Stimulated activated CD8-positive, alpha-beta memory T cell treated with anti-CD3 and anti-CD28 coated beads, Interleukin-4, amount 100 ng/mL, for 1 hour (primary cell): ENCODE measurements at places on chromosomes 5 and 9.

DNA sequence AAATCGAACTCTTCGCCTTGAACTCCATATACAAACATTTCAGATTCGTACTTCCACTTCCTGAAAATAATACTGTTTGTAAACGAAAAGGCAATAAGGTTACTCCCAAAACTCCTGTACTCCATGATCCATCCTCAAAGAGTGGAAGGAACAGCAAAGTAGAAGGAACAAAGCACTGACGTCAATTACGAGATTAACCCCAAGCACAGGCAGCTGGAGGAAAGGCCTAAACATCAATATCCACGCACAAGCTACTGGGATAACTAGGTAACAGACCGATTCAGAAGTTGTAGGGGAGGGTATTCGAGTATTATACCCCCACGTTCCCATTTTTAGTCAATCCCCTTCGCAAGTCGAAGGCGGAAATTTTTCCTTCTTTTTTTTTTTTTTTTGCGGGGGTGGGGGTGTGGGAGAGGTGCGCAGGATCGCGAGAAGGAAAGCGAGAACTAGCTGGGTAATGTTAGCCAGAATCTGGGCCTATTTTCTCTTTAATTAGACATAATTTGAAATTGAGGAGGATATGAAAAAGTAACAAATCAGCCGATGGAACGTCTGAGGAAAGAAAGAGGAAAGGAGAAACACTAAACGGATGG, 909 bp downstream of the AFF4 start:
- no peak for DNase-seq

- no peak for DNase-seq
Measured at GRCh38 chr9:92001244-92001643, 51.2 kb upstream of the ROR2 start.

- DNase-seq, result no peak
Measured at GRCh38 chr9:95552814-95553546, 36.2 kb upstream of the PTCH1 start.

DNA sequence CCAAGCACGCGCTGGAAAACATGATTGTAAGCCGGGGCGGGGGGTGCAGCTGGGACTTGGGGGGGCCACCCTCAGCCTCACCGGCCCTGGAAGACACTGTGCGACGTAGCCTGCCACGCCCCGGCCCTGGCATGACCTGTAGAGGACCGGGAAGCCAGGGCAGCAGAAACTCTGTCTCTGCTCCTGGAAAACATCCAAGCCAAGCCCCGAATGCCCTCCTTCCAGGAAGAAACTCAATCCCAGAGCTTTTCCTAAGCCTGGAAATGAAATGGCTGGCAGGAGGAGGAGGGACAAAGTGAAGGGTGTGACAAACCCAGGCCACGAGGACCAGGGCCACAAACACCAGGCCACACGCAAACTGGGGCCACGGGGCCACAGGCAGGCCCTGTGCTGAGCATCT, 55.4 kb downstream of the KCNT1 start:
- DNase-seq, result no peak

- no peak for DNase-seq
Measured at GRCh38 chr5:28734396-28734795, 1696.0 kb upstream of the CDH9 start.

GRCh38 chr9:93001031-93001430, 53.7 kb downstream of the FGD3 start:
- no peak for DNase-seq

- DNase-seq, result no peak
Measured at GRCh38 chr9:122197882-122198281, 30.9 kb downstream of the LHX6 start.

- DNase-seq, result no peak
Measured at GRCh38 chr9:80061940-80062339, 490.2 kb downstream of the TLE4 start.

DNA sequence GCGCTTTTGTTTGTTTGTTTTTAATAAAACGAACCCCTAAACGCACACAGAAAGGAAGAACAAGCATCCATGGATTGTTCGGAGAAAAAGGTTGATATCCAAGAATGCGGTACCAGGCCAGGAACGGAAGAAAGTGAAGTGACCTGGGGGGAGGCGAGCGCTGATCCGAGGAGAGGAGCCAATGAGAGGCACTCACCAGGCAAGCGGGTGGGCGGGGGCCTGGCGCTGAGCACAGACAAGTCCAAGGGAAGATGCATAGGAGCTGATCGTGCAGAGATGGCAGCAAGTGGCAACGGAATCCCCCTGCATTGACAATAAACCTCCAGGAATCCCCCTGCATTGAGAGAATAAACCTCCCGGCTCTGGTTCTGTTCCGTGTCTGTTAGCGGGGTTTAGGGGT, 8.4 kb downstream of the OBP2B start:
- DNase-seq, result no peak

GRCh38 chr5:79694652-79695051, 5.0 kb downstream of the CMYA5 start:
- DNase-seq, result no peak

DNA sequence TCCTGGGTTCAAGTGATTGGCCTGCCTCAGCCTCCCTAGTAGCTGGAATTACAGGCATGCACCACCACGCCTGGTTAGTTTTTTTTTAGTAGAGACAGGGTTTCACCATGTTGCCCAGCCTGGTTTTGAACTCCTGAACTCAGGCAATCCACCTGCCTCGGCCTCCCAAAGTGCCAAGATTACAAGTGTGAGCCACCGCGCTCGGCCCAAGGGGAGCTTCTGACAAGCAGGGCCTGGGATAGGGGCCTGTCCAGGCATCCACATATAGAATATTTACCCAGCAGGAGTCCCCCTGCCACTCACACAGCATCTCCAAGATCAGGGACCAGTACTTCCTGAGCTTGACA, 10.1 kb downstream of the IRF1 start:
- no peak for DNase-seq

DNA sequence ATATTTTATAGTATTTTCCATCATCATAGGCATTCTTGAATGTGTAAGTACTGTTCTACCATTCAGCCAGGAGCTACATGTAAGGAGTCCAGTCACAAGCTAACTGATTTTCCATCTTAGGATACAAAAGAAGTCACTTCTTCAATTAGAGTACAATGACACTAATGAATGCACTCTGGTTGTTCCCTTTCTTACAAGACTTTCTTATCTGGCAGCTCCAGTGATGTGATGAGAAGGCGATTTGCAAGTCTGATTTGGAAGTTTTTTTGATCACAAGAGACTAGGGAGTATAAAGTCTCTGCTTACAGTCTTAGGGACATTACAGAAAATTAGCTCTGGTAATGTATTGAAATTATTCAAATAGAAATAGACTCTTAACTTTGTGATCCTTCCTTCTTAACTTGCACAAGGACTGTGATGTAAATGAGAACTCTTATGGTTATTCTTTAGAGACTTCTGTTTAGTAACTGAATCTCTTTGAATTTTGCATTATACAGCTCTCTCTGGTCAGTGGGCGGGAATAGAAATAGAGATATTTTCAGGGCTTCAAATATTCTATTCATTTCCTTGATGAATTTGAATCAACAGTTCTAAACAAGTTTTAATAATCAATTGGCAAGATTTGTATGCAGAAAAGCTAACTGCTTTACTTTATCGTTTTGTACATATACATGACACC, 130.4 kb upstream of the CDH6 start:
- DNase-seq, result no peak

- DNase-seq, result no peak
Measured at GRCh38 chr9:72362118-72362531, 2.9 kb downstream of the ZFAND5 start.

DNA sequence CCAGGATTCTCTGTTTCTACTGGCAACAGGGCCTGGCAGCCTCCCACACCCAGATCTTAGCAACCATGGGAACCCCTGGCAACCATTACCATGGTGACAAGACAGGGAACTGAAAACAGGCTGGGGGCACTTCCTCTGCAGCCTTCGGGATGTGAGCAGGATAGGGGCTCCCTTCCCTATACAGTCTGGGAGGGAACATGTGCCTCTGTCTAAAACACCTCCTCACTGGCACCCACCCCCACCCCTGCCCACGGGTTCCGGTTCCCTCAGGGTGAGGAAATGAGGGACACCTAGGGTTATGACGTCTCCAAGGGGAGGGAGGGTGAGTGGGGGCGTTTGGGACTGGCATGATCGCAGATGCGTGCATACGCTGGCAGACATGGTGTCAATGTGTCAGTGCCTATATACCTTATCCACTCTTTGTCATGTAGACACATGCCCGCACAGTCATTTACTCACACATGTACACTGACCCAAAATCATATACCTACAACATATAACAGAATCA, 3.0 kb upstream of the DNAJB5 start:
- no peak for DNase-seq

DNA sequence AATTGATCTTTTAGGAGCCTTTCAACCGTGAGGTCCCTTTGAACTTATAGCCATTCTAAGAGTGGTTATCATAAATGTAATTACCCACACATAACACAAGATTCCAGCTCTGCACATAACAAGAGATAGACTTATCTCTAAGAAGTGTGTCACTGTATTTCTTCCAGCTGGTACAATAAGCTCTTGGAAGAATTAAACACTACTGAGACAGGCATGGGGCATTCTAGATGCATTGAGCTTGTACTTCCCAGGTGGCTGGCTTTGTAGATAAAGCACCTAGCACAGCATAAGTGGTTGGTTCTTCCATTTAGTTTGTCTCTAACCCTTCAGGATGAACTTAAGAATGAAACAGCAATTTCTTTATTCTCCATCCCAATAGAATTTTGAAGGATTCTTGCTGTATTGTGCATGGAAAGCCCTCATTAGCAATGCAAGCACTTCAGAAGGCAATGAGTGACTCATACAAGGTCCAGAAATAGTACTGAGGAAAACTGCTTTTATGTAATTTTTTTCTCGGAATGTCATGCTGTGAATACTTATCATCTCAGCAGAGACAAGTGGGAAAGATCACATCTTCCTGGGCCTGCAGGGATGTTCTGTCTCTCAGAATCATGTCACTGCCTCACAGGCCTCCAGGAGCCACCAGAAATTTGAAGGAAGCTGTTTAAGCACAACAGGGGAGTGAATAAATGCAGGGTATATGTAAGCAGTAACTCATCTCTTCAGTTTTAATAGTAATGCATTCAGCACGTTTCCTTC, 91.1 kb upstream of the CD180 start:
- DNase-seq, result no peak

DNA sequence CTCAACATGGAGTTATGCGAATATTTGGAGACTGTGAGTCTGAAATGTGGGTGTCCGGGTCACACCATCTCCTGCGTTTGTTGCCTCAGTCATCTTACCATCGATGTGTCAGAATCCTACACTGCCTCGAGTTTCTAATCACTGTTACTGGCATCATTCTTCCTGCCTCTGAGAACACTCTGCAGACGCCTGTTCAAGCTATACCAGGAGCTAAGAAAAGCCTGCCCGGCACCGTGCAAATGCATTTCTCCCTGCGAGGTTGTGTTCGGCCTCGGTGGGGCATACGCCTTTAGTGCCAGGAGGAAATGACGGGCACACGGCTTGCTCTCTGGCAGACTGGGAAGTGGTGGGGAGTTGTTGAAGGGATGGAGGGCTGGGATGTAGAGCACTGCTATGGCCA, 31.2 kb upstream of the SLC25A51 start:
- no peak for DNase-seq

DNA sequence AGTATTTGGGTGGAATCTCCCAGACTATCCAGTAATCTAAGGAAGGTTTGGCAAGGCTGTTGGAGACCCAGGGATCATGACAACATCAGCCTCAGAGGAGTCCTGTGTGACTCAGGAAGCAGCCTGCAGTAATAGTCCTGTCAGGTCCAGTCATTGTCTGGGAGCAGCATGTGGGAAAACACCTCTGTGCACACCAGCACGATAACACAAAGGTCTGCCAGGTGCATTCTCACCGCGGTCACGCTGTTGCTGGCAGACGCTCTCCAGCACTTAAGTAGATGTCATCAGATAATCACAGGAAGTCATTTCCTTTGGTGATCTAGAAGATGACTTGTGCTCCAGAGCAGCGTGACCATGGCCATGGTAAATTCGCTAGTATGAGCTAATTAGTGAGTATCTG, 99.2 kb upstream of the IQGAP2 start:
- DNase-seq, result no peak

DNA sequence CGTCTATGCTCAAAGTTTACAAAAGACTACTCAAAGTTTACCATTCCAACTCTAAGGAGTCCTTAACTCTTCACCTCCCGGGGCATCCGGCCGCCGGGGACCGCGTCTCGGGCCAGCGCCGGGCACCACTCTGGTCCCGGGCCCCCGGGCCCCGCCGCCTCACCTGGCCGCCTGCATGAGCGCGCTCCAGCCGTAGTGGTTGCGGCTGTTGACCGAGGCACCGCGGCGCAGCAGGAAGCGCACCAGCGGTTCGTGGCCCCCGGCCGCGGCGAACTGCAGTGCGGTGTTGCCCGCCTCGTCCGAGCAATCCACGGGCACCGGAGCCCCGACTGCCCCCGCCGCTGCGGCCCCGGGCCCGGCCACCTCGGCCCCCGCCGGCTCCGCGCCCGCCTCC, 388 bp downstream of the ANKS6 start:
- DNase-seq, result no peak

- DNase-seq, result no peak
Measured at GRCh38 chr9:115998666-115999065, 154.9 kb upstream of the PAPPA start.

- no peak for DNase-seq
Measured at GRCh38 chr5:6399980-6400910, 21.9 kb upstream of the MED10 start.

- DNase-seq, result no peak
Measured at GRCh38 chr9:8832955-8833354, 1033.4 kb upstream of the DMAC1 start.

DNA sequence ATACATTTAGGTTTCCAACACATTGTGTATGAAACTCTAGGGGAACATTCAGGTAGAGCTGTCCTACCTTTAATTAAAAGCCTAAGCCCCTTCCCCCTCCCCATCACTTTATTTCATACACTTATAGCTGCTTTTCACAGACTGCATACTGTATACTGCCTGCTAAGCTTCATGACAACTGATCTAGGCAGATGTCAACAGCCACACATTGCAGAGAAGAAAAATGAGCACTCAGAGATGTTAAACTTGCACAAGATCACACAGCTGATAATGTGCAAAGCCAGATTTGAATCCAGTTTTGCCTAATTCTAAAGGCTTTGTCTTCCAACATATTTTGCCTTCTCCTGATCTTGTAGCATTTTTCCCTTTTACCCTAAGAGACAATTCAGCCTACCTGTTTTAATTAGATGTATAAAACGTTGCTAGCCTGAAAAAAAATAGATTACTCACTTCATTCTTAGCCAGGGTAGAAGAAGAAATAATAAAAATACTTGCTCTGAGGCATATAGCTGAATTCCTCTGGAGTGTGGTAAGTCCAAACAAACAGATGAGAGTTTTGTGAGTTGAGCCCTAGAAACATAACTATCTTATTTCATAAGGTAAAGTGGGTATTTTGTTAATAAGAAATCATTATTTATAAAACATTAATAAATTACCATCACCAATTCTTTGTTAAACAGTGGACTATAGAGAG, 56.9 kb upstream of the CAST start:
- no peak for DNase-seq
